ENCODE measurements at places on chromosomes 4 and X.

DNA sequence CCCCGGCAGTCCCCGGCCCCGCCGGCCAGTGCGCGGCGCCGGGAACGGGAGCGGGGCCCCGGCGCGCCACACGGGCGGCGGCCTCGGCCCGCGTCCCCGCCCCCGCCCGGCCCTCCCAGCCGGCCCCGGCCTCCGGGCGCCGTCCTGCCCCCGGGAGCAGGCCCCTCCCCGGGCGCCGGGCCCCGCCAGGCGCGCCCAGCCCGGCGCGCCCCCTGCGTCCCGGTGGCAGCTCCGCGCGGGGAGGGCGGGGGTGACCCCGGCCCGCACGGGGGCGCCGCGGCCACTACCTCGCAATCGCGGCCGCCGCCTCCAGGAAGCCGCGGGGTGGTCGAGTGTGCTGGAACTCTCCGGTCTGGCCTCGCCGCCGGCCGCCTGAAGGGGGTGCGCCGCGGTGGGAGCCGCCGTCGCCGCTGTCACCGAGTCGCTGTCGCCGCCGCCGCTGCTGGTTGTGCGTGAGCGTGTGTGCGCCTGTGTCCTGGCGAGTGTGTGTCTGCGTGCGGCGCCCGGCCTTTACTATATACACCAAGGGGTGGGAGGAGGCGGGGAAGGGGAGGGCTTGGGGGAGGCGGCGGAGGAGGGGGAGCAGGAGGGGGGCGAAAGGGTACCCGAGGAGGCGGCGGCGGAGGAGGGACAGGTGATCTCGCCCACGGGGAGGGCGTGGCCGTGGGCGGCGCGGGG is at the start of gene RAI2:
Gene RAI2 (minus strand): TSS at position 488 of the 678 bp plus-strand sequence. CDS start 59,288 bp downstream, outside the sequence.
- no peak for DNase-seq

- no peak for DNase-seq
Observed at GRCh38 chrX:37754516-37754915, 25.3 kb upstream of the CYBB start.

DNA sequence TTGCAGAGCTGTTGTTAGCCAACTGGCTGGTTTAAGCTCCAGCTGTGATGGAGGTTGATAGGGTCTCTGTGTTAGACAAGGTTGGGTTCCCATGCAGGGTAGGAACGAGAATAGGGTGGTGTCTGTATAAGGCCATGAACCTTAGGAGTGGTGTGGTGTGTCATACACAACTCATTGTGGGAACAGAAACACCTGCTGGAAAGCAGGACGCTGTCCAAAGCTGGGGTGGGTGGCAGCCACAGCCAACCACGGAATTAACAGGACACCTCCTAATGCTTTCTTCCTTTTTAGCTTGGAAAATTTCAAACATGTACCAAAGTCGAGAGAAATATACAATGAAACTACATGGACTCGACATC is 94.4 kb downstream of the ARHGAP10 start:
- no peak for DNase-seq

DNA sequence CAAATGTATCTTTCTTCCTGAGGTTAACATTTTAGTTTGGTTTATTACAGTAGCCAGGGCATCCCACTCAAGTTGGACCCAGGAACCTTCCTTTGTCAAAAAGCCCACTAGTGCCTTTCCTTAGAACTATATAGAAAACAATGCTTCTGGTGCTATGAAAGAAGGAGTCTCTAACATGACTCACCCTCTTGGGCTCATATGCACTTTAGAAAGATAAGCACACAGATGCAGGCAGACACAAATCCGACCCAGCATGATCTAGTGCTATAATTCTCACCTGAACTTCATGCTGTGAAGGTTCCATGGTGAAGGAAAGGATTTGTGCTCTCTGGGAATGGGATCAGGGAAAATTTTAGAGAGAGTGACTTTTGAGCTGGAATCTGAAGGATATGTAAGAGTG is 289.4 kb downstream of the ANKRD50 start:
- no peak for DNase-seq

GRCh38 chr4:128483816-128484215 is 196.2 kb upstream of the PGRMC2 start:
- peak; percentile 57 for DNase-seq

DNA sequence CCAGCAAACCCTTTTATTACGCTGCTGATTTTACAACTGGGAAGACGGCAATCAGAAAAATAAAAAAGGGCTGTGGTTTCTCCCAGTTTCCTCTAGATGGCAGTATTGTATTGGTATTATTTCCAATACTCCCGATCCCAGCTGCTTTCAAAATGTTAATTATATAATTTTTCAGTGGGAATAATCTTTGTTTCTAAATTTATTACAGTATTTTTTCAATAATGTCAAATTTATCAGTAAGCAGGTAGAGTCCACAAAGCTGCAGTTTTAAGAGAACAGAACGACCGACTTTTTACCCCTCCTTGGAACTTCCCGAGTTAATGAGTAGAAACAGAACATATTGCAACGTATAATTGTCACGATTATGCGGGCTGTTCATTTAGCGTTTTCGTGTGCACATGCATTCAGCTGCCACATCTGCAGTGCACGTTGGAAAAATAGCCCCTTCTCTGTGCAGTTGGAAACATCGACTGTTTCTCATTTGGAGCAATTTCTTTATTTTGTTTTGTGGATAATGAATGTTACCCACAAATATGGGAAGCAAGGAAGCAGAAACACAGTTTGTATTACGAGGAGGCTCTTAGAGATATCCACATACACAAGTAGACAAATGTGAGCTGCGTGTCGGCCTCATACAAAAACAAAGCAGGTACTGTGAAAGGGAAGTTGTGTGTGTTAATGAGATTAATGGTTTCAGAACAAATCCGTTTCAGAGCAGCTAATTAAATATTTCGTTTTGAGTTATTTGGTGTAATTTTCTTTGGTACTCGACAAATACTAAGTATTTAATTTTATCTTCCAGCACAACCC is 188.0 kb downstream of the STIM2 start:
- DNase-seq: no peak

DNA sequence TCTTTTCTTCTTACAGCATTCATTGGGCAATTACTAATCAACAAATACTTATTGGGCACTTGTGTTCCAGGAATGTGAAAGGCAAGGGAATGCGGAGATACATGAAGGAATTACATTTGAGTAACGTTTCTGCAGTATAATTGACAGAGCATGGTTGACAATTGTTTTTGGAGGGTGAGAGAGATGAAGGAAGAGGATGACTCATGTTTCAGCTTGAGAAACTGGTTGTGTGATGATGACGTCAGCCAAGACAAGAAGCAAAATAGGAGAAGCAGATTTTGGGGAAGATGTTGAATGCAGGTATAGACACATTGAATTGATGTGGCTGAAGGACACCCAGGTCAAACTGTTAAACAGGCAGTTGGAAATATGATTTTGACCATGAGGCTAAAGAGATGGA is 8.0 kb upstream of the CPEB2 start:
- DNase-seq: no peak

GRCh38 chr4:2836391-2836859 is 7.2 kb upstream of the ADD1 start:
- DNase-seq: no peak

DNA sequence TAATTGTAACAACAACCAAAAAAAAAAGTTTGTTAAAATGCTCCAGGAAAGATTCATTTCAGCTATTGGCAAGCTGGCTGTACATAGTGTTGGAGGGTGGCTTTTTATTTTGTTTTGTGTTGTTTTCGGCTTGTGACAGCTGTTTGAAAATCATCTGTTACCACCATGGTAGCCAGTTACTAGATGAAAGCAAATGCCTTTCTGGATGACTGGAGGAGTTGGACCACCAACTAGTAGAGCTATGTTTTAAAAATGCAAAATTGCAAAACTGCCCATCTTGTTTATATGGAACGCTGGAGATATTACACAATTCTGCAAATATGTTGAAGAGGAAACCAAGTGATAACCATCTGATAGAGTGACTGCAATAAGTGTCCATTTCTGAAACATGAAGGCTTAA is 53.2 kb upstream of the TNIP3 start:
- peak; percentile 56 for DNase-seq

DNA sequence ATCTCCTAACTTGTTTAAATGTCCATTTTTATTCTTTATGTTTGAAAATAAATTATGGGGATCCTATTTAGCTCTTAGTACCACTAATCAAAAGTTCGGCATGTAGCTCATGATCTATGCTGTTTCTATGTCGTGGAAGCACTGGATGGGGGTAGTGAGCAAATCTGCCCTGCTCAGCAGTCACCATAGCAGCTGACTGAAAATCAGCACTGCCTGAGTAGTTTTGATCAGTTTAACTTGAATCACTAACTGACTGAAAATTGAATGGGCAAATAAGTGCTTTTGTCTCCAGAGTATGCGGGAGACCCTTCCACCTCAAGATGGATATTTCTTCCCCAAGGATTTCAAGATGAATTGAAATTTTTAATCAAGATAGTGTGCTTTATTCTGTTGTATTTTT is 27.6 kb downstream of the NUDT6 start:
- DNase-seq: no peak

- DNase-seq: no peak
Observed at GRCh38 chr4:7280926-7281690, 88.8 kb downstream of the SORCS2 start.

- DNase-seq: no peak
Observed at GRCh38 chr4:26074712-26075430, 160.9 kb downstream of the SMIM20 start.

- no peak for DNase-seq
Observed at GRCh38 chr4:41485041-41485440, 52.9 kb upstream of the LIMCH1 start.

DNA sequence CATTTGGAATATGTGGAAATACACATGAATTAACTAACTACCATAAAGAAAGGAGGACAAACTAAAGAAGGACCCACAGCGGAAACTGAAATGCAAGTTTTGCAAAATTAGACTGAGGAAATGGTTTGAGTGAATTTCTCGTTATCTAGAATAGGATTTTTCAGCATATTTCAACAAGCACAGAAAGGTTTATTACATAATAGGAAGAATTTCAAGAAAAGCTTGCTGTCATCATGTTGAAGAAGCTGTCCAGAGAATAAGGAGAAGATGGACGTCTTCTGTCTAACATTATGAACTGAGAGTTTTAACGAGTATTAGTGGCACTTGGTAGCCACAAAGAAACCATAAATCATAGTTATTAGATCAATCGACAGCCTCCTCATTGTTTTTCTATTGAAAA is 45.0 kb downstream of the TEC start:
- DNase-seq: no peak

GRCh38 chr4:41177016-41177415 is 37.3 kb downstream of the APBB2 start:
- peak; percentile 66 for DNase-seq

DNA sequence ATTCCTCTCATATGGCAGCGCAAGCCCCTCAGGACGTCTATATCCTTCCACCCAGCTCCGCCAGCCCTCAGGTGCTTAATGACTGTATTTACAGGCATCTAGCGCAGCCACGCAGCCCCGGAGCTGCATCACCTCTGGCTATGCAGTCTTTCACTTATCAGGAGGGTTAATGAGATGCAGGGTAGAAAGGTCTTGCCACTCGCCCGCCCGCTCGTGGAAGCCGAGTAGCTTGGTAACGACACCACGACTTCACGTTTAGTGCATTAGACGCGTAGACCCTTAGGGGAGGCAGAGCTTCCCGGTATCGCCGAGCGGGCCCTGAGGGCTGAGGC is 1.5 kb upstream of the SLC16A2 start:
- no peak for DNase-seq

DNA sequence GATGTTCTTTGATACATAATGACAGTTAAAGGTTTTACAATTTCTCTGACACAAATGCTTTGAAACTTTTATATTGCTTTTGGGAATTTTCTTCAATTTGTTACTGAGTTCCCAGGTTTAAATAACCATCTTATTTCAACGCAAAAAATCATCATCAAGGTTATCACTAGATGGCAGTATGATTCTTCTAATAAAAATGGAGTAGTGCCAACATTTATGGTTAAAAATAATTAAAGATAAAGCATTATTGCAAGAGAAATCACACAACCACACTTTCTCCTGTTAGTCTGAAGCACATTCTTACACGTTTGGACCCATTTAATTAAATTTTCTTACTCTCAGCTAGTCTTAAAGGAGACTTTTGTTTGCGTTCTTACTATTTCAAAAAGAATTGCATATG is 611.3 kb upstream of the CPXCR1 start:
- no peak for DNase-seq

GRCh38 chr4:1856943-1857699 is 1.2 kb upstream of the LETM1 start:
- no peak for DNase-seq

- no peak for DNase-seq
Observed at GRCh38 chr4:122555216-122555615, 65.7 kb downstream of the IL21 start.

- DNase-seq: peak; percentile 72
Observed at GRCh38 chr4:81165861-81166430, 49.1 kb downstream of the PRKG2 start.

DNA sequence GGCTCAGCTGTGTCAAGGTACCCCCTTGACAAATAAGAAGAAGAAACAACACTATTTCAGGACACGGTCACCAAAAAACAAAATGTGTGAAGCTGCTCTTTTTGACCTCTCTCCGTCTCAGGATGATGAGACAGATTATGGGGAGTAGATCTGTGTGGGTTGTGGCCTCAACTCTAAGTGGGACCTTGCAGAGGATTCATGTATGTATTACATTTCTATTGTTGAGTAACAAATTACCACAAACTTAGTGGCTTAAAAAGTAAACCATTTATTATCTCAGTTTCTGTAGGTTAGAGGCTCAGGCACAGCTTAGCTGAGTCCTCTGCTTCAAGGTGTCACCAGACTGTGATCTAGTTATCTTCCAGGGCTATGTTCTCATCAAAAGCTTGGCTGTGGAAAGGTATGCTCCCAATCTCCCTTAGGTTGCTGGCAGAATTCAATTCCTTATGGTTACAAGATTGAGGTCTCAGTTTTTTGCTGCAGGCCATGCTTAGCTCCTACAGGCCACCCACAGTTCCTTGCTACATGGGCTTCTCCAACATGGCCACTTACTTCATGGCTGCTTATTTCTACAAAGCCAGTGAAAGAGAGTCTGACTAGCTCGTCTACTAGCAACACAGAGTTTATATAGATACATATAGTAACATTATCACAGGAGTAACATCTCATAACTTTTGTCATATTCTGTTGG is 28.1 kb downstream of the DGKK start:
- DNase-seq: no peak

- no peak for DNase-seq
Observed at GRCh38 chrX:137847376-137847775, 281.4 kb downstream of the ZIC3 start.

DNA sequence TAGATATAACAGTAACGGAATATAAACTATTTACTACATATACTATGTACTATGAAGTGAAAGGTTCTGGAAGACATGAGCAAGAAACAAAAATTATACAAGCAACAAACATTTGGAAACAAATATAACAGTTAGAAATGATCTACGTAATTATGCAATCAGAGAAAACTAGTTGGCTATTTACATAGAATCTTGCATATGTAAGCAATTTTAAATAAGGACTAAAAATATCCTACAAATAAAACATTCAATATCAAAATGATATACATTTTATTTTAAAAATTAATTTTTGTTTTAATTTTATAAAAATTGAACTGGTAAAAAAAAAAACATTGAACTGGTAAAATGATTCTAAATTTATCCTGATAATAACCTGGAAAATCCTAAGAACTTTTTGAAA is 642.5 kb upstream of the PCDH10 start:
- DNase-seq: no peak

GRCh38 chrX:110578270-110578669 is 217.3 kb downstream of the CHRDL1 start:
- no peak for DNase-seq

GRCh38 chr4:186499467-186499866 is 55.9 kb downstream of the MTNR1A start:
- no peak for DNase-seq

GRCh38 chr4:95552942-95553550 is 4.3 kb upstream of the UNC5C start:
- no peak for DNase-seq

GRCh38 chrX:16215660-16216059 is 48.4 kb downstream of the MAGEB17 start:
- no peak for DNase-seq

GRCh38 chr4:146059151-146059550 is 116.4 kb upstream of the LSM6 start:
- DNase-seq: no peak
